ENCODE measurements at places on chromosomes 3 and 15.

DNA sequence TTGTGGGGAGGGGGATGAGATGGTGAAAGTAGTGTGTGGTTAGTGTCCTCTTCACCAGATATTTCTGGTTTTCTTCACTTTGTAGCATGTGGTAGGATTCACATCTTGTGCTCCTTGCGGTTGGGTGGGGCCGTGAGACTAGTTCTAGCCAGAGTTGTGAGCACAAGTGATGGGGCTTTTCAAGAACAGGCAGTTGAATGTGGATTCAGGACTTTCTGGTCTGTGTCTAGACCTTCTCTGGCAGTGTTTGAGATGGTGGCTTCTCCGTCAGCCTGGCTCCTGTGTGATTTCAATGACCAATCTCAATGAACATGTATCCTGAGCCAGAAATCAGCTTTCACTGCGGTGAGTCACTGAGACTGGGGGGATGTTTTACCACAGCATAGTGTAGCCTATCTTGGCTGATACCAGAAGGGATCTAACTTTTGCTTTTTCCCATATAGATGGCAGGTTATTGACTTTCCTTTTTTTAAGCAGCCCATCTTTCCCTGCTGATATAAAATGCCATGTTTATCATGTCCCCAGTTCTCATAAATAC lies 82.6 kb downstream of the RPLP1 start:
- DNase-seq = no peak

DNA sequence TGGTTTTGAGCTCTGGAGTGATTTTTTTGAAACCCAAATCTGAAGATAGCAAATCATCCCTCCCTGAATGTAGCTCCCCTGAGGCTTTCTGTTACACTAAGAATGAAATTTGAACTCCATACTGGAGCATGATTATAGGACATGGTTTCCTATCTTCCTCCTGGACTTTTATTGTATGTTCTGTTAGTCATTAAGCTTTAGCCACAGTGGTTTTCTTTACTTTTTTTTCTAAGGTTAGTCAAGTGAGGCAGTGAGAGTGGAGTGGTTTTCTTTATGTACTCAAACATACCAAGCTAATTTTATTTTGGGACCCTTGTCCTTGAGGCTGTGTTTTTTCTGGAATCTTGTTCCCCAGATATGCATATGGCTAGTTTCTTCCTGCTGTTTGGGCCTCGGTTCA lies 55.2 kb upstream of the FRMD4B start:
- DNase-seq = no peak

GRCh38 chr3:185933374-185934173 lies 4.2 kb downstream of the TRA2B start:
- DNase-seq = no peak

GRCh38 chr3:52481819-52482521 lies 13.2 kb upstream of the STAB1 start:
- DNase-seq = no peak

DNA sequence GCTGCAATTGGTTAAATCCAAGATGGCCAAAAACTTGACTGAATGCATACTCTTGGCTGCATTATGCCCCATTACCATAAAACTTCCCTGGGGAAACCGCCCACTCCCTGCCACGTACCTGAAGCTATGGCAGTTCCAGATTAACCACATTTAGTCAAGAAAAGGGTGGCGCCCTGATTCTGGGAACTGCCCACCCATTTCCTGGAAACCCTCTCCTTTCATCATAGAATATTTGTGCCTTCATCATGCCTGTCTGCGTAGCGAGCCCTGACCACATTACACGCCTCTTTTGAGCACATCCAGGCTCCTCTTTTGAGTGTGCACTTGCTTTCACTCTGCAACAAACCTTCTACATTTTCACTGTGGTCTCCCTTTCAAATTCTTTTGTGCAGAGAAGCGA lies 5.2 kb downstream of the LINS1 start:
- DNase-seq = peak; percentile 88

- DNase-seq = no peak
Observed at GRCh38 chr3:113629584-113630421, 66.6 kb downstream of the USF3 start.

DNA sequence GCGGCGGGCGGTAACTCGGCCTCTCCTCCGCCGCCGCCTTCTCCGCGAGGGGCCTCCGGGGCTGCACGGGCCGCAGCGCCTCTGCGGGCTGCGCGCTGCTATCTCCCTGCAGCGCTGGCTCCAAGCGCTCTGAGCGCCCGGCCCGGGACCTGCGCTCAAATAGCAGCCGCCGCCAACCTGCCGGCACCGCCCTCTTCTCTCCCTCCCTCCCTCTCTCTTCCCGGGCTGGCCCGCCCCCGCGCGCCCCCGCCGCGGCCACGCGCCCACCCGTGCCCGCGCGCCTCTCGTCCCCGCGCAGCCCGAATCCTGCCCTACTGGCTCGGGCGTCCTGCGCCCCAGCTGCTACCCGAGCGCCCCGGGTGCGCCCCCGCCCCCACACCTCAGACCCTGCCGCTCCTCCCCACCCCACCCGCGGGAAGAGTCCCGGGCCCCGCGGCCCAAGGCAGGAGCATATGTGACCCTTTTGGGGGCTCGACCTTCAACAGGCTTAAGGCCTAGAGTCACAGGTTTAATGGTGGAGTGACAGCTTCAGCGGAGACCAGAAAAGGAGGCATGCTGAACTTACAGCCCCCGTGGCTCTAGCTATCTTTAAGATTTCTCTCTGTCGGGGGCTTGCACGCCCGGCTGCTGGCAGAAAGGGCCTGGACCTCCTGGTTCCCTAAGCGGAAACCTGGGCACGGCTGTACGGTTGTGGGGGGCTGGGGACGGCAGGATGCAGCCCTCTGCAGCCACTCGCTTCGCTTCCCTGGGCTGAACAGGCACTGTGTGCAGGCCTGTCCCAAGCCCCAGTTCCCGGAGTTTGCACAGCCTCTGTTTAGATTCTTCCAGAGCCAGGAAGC lies at the start of gene CACNA2D2:
Gene CACNA2D2 (minus strand): TSS at position 131 of the 839 bp plus-strand sequence. CDS start 211 bp downstream, outside the sequence.
- peak; percentile 18 for DNase-seq

- DNase-seq = no peak
Observed at GRCh38 chr3:183789826-183790225, 35.6 kb downstream of the MAP6D1 start.

- no peak for DNase-seq
Observed at GRCh38 chr3:181103605-181104004, 114.1 kb upstream of the DNAJC19 start.

DNA sequence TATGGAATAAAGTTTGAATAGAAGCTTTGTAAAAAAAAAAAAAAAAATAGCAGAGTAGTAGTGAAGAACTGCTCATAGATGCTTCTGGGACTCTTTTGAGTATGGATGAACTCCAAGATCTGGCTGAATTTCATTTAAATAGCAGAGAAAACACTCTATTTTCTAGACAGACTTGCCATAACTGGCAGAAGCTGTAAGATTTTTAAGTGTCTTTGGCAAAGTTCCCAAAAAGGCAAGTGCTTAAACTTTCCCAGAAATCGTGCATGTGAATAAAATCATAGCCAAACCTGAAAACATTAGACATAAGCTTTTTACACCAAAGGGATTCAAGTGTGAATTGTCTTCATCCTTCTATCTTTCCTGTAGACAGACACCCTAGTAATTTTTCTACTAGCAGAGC lies 110.3 kb upstream of the MITF start:
- DNase-seq = no peak

- no peak for DNase-seq
Observed at GRCh38 chr3:66397745-66398144, 103.1 kb downstream of the LRIG1 start.

- no peak for DNase-seq
Observed at GRCh38 chr15:25850154-25851111, 12.7 kb downstream of the ATP10A start.

DNA sequence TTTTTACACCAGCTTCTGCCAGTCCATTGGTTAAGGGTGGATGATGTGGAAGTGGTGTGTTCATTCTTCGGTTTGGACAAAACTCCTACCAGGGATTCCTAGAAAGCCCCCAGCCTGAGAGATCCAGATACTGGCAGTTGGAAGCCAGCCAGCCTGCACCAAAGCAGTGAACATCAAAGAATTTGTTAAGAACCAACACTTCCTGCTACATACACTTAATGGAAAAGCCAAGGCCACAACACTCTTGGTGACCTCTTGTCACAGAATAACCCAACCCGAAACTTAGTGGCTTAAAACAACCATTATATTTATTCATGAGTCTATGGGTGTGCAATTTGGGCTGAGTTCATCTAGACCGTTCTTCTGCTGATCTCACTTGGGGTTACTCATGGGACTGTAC lies 42.9 kb upstream of the ADAMTS9 start:
- DNase-seq = no peak

DNA sequence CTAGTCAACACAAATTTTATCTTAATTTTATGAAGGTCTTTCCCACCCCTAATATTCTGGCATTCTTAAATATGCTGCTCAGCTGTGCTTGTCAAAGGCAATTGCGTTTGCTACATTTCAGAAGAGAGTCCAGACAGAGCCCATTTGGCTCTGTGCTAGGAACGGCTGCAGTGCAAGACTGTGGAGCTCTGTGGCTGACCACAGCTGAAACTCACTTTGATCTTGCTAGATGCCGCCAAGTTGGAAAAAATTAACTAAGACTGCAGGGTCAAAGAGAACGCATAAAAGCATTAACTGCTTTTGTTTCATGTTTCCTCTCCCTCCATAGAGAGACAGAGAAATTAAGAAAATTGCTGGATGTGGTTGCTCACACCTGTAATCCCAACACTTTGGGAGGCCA lies 7.6 kb upstream of the PPP1R2 start:
- DNase-seq = no peak

DNA sequence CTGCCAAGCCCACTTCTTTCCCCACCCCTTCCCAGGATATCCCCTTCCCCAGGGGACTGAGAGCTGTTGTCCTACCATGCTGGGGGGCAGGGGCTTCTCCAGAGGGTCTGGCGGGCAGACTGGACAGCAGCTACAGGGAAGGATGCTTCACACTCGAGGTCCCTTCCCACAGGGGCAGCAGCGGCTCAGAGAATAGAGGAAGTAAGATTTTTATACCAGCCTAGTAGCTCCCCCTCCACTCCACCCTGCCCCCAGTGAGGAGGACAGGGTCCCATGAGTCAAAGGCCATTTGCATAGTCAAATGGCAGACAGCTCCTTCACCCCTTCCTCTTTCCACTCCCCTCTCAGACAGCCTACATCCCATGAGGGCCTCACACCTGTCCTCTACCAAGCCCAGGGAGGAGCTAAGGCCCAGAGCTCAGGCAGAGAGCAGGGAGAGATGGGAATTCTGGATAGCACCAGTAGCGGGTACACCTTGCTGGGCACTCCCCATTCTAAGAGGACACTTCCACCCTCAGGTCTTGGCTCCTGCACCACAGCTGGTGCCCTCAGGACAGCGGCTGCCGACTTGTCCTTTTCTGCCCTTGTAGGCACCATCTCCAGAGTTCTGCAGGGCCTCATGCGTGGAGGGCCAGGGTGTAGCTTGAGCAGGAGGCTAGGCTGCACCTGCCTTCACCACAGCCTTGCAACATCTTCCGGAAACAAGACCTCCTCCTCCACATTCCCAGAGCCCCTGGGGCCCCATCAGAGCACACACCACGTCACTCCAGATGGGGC lies at the start of gene TLR9:
Gene TLR9 (minus strand): TSS at position 194 of the 777 bp plus-strand sequence. CDS start 116 bp downstream, at position 78.
- DNase-seq = no peak

DNA sequence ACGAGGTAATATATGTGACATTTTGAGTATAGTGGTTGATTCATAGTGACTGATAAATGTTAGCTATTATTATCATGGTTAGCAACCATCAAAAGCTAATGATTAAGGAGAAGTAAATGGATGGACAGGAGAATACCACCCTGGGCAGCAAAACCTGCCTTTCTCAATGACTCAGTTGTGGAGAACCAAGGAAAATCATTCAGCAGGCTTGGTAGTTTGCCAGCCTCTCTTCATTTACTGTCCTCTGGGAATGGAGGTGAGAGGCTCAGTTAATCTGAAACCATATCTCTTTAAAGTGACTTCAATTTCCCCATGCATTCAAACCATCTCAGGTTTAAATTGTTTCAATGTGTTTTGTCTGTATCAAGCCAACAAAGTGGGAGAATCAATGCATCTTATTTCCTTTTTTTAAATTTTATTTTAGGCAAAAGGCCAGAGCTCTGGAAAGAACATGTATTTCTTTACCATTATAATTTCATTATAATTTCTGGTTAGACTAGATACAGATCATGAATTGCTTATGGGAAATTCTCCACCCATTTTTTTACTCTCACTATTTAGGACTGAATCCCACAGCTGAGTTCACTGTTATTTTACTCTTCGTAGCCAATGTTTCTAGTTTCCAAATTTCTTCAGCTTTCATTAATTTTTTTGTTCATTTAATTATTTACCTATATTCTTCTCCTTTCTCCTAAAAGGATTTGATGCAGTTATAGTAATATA lies 2.7 kb downstream of the TM4SF18 start:
- no peak for DNase-seq

DNA sequence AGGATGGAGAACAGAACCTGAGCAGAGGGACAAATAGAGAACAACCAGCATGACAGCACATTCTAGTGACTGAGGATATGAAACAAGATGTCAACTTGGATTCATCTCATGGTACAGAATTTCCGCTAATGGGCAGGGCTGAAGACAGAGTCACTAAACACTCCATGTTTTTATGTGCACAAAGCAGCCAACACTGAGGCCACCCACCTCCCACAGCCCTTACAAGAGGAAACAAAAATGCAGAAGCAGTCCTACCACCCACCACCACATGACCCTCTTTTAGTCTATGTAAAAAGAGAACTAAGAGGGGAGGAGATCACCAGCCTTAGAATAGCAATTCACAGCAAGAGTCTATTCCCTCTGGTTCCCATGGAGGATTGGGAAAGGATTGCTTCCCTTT lies 131.4 kb upstream of the UBE2E2 start:
- no peak for DNase-seq

GRCh38 chr3:7682822-7683229 lies 818.8 kb upstream of the LMCD1 start:
- DNase-seq = no peak

- no peak for DNase-seq
Observed at GRCh38 chr15:25869701-25870100, 6.6 kb upstream of the ATP10A start.

DNA sequence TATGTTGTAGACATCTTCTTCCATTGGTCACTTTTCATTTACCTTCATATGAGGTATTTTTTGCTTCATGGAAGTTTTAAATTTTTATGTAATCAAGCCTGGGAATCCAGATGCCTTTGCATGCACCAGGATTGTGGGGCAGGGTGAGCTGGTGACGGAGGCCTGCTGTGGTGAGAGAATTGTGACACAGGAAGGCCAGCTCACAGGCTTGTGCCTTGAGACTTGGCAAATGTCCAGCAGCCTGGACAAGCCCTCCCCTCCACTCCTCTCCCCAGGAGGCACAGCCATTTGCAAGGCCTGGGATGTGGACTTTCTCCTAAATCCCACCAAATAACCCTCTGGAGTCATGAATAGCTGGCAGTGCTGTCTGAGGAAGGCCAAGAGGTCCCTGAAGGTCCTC lies 67.4 kb downstream of the RHCG start:
- no peak for DNase-seq

GRCh38 chr3:27213450-27213849 lies 155.7 kb downstream of the NEK10 start:
- DNase-seq = no peak

DNA sequence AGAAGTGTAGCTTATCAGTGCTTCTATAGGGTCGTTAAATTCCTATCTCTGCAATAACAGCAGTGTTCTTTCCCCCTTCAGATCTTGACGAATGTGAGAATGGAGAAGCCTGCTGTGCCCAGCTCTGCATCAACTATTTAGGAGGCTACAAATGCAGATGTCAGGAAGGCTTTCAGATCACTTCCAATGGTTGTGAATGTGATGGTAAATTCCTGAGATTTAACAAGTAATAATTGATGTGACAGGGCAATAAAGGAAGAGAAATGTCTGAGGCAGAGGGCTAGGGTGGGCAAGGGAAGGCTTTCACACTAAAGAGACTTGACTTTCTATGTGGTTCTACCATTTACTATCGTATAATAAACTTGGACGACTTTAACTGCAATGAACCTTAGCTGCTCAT lies 711.7 kb upstream of the GOLIM4 start:
- DNase-seq = no peak

Data from stimulated activated CD8-positive, alpha-beta memory T cell treated with anti-CD3 and anti-CD28 coated beads, Interleukin-7, amount 100 ng/mL, for 24 hours (primary cell).